Iris pigment epithelial cell (primary cell): ENCODE measurements at places on chromosomes 13 and 19.

GRCh38 chr19:21233691-21234090 lies 91.9 kb downstream of the ZNF431 start:
- no peak for DNase-seq

DNA sequence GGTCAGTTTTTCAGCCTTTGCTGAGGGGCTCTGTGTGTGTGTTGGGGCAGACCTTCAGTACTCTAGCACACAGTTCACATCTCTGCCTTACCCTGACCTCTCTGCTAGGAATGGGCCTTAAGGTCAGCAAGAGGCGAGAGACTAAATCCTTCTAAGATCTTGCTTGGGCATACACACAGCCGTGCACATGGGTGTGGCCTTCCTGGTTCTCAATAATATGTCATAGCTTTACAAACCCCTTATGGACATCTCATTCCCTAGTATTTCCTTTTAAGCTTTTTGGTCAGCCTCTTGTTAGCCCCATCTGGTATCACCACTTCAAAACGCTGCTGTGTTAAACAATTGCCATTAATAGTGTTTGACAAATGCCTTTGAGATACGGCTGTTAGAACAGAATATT lies 69.4 kb upstream of the SPATA13 start:
- DNase-seq: no peak

DNA sequence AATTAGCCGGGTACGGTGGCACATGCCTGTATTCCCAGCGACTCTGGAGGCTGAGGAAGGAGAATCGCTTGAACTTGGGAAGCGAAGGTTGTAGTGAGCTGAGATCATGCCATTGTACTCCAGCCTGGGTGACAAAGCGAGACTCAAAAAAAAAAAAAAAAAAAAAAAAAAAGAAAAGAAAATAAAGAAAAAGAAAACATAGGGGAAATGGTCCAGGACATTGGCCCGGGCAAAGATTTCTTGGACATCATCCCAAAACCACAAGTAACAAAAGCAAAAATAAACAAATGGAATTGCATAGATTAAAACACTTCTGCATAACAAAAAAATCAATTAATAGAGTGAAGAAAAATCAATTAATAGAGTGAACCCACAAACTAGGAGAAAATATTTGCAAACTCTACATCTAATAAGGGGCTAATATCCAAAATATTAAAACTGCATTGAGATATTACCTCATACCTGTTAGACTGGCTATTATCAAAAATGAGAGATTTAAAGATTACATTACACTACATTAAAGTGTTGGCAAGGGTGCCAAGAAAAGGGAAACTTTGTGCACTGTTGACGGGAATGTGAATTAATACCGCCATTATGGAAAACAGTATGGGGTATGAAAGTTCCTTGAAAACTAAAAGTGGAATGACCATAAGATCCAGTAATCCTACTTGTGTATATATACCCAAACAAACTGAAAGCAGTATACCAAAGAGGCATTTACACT lies 18.5 kb upstream of the ABCC4 start:
- DNase-seq: no peak

- DNase-seq: no peak
Measured at GRCh38 chr19:43599635-43600295, 3.4 kb downstream of the ZNF576 start.

DNA sequence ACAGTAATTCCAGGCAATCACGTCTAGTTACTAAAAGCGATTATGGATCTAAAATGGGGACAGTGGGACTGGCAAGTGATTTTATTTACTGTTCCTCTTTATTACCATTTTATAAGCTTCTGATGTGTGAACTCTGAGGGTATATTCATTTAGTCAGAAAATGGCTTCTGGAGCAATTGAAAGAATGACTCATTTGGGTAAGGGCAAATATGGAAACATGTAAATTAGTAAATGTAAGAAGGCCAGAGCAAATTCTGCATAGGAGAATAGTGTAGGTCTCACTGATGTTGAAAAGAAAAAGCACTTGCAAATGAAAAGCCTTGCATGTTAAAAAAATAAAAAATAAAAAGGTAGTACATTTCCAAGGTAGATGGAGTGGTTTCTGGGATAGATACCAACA lies 262.2 kb downstream of the KLF5 start:
- DNase-seq: no peak
